ENCODE measurements at places on chromosomes 5 and 9.
A peak's percentile ranks its signal among the peaks of the same experiment; 100 is the strongest.

GRCh38 chr9:86690034-86690433, 257.3 kb downstream of the GAS1 start:
- DNase-seq, result no peak

DNA sequence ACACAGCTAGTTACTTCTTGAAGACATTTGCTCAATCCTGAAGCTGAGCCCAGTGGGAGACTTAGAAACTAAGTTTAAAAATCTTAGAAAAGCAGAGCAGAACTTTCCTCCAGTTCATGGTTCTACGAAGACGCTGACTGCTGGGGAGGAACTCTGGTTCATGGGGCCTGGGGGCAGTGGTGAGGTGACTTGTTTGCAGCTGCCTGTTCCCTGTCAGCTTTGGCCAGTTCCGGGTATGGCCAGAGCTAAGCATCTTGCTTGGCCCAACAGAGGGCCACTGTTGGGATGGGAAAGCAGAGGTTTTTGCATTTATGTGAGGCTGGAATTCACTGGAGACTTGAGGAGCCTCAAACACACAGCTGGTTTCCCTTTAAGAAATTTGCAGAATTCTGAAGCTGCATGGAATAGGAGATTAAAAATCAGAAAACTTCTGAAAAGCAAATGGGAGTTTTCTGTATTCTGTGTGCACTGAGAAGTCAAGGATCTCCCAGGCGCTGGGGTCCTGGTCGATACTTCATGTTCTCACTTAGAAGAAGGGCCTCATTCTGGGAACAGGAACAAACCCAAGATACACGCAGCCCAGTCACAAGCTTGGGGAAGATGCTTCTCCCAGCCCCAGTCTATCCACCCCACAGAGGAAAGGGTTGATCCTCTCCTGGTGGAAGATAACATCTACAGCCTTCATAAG, 10.6 kb upstream of the HMHB1 start:
- no peak for DNase-seq

GRCh38 chr9:84315278-84315877, 25.2 kb downstream of the SLC28A3 start:
- peak; percentile 52 for DNase-seq

GRCh38 chr9:87140605-87141109, 193.4 kb upstream of the GAS1 start:
- DNase-seq, result no peak

DNA sequence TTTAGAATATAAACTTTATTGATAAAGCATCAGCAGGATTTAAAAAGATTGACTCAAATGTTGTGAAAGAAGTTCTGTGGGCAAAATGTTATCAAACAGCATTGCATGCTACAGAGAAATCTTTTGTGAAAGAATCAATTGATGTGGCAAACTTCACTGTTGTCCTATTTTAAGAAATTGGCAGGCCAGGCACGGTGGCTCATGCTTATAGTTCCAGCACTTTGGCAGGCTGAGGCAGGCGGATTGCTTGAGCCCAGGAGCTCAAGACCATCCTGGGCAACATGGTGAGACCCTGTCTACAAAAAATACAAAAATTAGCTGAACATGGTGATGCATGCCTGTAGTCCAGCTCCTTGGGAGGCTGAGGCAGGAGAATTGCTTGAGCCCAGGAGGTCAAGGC, 17.4 kb downstream of the ZBTB43 start:
- DNase-seq, result no peak

DNA sequence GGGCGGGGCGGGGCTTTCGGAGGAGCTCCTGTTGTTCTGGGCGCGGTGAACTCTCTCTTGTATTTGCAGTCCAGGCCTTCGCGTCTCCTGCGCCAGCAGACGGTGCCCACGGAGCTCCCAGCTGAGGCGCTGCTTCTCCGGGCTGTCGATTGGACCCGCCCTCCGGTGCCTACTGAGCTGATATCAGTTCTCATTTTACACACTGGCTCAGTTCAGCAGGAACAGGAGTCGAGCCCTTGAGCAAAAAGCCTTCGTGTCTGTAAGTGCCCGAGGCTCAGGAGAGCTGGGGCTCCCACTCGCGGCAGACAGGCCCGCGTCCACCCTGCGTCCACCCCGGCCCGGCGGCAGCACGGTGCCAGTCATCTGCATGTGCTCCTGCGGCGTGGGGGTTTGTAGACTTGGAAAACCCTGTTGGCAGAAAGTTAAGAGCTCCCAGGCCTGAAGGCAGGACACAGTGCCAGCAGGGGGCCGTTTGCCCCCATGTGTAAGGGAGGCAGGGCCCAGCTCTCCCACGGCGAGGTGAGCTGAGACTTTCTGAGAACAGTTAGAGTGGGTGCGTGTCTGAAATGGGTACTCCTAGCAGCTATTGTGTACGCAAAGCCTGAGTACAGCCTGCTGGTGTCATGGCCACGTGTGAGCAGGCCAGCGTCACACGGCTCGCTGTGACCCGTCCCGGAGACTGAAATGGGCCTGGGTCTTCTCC, 231.5 kb downstream of the FANCC start:
- no peak for DNase-seq

GRCh38 chr9:96478829-96479371, 28.9 kb downstream of the HABP4 start:
- no peak for DNase-seq

- no peak for DNase-seq
Observed at GRCh38 chr5:28156981-28157380, 1118.6 kb upstream of the CDH9 start.

GRCh38 chr9:92669527-92669889, 423 bp downstream of the IPPK start:
- no peak for DNase-seq

- no peak for DNase-seq
Observed at GRCh38 chr9:1414711-1415131, 364.6 kb downstream of the DMRT2 start.

GRCh38 chr9:80797831-80798688, 891.3 kb downstream of the TLE1 start:
- DNase-seq, result no peak

- DNase-seq, result no peak
Observed at GRCh38 chr5:105414067-105414466, 1851.5 kb upstream of the NUDT12 start.

DNA sequence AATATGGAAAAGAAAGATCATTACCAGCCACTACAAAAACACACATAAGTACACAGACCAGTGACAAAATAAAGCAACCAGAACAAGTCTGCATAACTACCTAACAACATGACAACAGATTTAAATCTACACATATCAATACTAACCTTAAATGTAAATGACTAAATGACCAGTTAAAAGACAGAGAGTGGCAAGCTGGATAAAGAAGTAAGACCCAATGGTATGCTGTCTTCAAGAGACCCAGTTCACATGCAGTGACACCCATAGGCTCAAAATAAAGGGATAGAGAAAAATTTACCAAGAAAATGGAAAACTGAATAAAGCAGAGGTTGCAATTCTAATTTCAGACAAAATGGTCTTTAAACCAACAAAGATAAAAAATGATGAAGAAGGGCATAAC, 938.1 kb downstream of the EFNA5 start:
- no peak for DNase-seq

GRCh38 chr5:147310059-147310704, 75.4 kb downstream of the STK32A start:
- DNase-seq, result no peak

- DNase-seq, result no peak
Observed at GRCh38 chr5:603081-603998, 8.8 kb upstream of the CEP72 start.

- no peak for DNase-seq
Observed at GRCh38 chr5:172424808-172425207, 29.5 kb downstream of the SH3PXD2B start.

- DNase-seq, result no peak
Observed at GRCh38 chr5:139908749-139909148, 113.1 kb downstream of the PSD2 start.

- DNase-seq, result no peak
Observed at GRCh38 chr9:114364134-114365041, 23.4 kb downstream of the AKNA start.

DNA sequence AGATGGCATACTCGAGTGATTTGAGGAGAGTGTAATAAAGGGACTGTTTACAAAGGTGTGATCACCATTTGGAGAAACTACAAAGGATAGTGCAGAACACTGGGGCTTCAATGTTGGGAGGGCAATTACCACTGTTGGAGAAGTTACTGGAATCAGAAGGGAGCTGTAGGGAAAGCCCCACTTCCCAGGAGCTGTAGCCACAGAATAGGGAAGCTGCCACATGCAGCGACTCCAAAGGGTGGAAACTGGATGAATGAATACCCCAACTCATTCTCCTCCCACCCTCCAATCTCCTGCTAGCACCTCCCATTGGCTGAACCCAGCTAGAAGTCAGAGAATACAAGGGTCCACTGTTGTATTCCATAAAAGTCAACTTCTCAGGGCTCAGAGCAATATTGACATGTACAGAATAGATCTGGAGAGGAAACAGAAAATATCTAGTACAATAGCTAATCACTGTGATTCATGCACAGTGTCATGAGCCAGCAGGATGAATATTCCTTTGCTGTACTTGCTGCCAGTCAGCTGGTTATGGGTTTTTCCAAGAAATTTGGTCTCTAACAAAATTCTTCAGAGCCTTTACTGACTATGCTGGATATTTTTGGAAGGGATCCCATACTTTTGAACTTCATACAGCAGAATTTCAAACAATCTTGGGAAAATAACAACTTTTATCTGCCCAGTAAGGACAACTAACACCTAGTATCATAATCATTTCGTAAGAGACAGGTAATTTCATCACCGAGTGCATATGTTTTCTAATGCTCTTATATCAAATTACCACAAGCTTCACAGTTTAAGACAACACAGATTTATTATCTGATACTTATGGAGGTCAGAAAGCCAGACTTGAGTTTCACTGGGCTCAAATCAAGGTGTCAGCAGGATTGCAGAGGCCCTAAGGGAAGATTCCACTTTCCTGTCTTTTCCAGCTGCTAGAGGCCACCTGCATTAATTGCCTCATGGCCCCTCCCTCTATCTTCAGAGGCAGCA, 39.6 kb downstream of the PDCD1LG2 start:
- DNase-seq, result no peak

- no peak for DNase-seq
Observed at GRCh38 chr5:89300426-89300970, 417.5 kb upstream of the MEF2C start.

DNA sequence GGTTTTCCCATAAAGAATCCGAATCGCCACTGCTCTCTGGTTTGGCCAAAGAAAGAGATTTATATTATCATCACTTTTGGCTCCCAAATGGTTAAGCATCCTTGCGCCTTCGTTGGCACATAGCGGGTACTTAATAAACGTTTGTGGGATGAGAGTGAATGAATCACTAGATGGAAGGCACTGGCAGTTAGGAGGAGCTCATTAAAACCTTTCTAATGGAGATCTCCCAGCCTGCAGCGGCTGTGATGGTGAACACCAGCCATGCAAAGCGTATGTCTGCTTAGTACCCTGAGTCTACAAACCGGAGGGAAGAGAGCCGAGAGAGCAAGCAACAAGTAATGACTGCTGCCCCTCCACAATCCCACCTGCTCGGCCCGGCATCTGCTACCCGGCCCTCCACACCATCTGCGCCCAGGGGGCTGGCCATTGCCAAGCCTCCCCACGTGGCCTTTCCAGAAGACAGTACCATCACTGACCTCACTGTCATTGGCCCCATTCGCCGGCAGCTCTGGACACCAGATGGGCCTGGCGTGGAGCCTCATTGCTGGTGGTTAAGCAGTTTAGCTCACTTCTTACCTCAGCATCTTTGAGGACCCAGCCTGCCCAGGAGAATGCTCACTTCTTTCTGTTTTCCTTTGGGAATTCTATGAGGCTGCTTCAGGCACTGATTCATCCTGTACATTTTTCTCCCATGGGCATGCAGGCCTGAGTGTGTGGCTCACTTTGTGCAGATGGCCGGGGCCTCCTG, 39.3 kb upstream of the ANKRD33B start:
- DNase-seq, result no peak

GRCh38 chr5:1765141-1765879, 34.3 kb downstream of the MRPL36 start:
- DNase-seq, result no peak

DNA sequence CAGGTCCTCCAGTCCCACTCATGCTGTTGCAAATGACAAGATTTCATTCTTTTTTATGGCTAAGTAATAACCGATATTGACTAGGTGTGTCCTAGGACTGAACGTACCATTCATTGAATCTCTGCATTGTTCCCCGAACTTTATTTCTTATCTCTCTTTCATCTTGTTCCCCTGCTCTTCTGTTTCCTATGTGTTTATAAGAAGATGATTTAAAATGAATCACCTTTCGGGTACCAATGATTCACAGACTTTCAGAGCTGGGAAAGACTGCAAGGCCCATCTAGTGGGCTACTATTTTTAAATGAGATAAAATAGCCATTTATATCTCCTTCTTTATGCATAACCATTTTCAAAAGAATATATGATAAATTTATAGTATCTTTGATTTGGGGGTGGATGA, 133.0 kb downstream of the CDH18 start:
- no peak for DNase-seq

GRCh38 chr9:137273095-137273490, 4.4 kb upstream of the TOR4A start:
- DNase-seq, result no peak

DNA sequence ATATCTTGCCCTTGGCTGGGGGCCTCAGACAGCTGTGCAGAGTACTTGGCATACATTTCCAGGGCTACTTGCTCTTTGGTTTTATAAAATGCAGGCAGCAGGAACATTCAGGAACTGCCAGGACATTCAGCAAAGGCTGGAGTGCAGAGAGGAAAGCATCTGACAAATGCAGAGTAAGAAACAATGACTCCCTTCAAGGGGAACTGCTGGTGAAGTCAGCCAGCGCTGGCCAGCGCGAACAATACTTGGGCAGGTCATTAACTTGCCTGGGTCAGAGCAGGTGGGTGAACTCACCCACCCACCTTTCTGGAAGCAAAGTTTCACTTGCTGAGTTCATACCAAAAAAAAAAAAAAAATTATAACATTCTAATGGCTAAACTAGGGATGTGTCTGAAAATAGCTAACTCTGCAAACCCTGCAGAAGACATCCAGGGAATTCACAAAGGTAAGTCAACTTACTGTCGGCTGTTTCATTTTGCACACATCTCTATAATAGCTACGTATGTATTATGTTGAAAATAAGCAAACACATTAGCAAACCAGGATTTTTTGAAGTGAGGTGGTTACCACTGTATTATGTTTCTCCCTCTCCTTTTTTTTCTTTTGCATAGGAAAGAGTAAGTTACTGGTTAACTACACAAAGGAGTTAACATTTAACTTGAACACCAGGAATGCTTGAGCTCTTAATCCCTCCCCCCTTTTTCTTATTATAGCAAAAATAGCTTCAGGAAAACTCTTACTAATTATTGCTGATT, 152.2 kb downstream of the GLIS3 start:
- no peak for DNase-seq
